Calu3 (cell line): ENCODE measurements at places on chromosomes 16 and 17. TPM values are rescaled to one million over a fixed set of nuclear protein-coding genes. Genes with fewer than 3 reads are reported as not detected.

Gene HID1
- total RNA-seq = 114 and 122 TPM in 2 replicates

DNA sequence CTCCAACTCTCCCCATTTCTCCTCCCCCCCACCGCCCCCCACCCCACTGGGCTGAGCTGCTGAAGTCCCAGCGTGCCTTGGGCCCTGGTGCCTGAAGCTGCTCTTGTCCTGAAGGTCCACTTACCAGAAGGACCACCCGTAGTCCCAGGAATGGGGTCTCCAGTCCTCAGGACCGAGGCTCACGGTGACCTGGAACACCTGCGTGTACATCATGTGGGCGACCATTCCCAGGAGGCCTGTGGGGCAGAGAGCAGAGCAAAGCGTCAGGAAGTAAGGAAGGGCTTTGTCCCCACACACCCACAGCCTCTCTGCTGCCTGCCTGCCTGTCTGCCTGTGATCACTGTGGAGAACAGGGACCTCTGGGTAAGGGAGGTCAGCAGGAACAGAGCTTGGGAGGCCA lies 218.7 kb downstream of the GSG1L start:
- H3K4me1 ChIP-seq = no peaks in the 10 kb centered on the region
- H3K27me3 ChIP-seq = peaks cover 85% of the 10 kb centered on the region
- H3K27ac ChIP-seq = no peak overlapping the region
- no peak overlapping the region for H3K4me3 ChIP-seq
- no peaks in the 10 kb centered on the region for H3K36me3 ChIP-seq
- DNase-seq = no peak

Gene ZP2
- not detected in 2 replicates for total RNA-seq

Gene WNT3
- total RNA-seq = 5.2 and 6.1 TPM in 2 replicates

DNA sequence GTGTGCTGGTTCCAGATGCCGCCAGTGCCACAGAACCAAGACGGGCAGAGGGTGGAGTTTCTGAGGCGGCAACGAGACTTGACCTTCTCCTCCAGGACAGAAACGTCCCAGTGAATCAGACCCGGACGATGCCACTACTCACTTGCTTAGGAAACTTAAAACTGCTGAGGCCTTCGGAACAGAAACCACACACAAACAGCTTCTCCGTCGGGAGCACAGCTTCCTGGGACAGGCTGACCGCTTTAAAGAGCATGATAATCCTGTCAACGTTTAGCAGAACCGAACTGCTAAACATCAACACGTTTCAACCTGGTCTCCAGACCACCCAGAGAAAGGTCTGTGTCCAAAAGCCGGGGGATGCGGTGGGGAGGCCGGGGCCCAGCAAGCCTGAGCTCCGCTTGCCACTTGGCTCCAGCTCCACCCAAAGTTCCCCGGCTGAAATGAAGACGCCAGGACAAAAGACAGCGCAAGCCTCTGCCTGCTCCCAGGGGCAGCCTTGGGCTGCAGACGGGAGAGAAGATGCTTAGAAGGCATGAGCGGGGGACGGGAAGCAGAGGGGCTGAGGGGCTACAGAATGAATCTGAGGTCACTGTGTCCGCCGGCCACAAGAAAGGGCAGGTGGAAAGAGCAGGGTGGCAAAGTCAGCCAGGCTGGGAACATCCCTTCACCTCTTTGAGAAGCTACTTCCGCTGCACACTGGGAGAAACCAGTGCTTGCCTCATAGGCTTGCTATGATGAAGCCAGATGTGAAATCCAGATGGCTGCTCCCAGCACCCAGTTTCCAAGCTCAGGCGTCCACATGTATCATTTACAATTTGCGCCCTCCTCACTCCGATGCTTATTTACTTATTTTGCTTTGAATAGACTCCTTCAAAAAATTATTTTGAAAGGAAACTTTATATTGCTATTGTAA lies 69.0 kb downstream of the MRM3 start:
- H3K27ac ChIP-seq = no peak overlapping the region
- H3K36me3 ChIP-seq = no peaks in the 10 kb centered on the region
- H3K4me3 ChIP-seq = no peak overlapping the region

DNA sequence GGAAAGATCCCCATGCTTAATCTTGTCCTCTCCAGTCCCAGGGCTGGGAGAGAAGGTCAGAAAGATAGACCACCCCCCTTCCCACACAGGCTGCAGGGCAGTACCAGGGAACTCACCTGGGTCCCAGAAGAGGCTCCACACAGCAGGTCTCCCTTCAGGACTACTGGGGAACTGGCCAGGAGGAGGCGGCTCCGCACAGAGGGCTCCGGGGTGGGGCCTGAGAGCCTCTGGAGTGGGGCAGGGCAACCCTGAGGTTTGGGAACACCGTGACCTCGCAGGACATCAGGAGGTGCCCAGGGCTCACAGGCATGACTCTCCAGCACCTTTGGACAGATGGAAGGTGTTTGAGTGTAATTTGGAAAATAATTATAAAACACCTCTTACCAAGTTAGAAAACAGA lies 11.0 kb downstream of the ABCA3 start:
- no peak overlapping the region for H3K27ac ChIP-seq
- no peak overlapping the region for H3K4me3 ChIP-seq
- H3K4me1 ChIP-seq = peaks cover 9% of the 10 kb centered on the region

DNA sequence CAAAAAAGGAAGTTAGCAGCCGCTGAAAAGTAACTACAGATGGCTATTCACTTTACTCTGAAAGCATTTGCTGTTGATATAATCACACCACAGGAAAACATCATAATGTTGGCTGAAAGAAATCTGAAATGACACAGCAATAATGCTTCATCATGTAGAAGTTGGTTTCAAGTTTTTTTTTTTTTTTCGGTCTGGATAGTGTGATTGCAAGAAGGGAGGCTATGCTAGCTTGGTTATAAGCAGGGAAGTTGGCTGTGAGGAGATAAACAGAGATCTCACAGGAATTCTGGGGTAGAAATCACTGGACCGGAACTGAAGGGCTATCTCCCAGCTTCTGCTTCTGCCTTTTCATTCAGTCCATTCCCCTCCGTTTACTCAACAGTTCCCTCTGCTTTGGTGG lies 57.9 kb downstream of the MYO1D start:
- H3K36me3 ChIP-seq = no peaks in the 10 kb centered on the region
- H3K27me3 ChIP-seq = no peaks in the 10 kb centered on the region
- no peak overlapping the region for H3K4me3 ChIP-seq
- H3K27ac ChIP-seq = peak overlapping the region; percentile 45
- peaks cover 20% of the 10 kb centered on the region for H3K4me1 ChIP-seq

Gene SYT17
- 10.6 and 16.6 TPM in 2 replicates for total RNA-seq

DNA sequence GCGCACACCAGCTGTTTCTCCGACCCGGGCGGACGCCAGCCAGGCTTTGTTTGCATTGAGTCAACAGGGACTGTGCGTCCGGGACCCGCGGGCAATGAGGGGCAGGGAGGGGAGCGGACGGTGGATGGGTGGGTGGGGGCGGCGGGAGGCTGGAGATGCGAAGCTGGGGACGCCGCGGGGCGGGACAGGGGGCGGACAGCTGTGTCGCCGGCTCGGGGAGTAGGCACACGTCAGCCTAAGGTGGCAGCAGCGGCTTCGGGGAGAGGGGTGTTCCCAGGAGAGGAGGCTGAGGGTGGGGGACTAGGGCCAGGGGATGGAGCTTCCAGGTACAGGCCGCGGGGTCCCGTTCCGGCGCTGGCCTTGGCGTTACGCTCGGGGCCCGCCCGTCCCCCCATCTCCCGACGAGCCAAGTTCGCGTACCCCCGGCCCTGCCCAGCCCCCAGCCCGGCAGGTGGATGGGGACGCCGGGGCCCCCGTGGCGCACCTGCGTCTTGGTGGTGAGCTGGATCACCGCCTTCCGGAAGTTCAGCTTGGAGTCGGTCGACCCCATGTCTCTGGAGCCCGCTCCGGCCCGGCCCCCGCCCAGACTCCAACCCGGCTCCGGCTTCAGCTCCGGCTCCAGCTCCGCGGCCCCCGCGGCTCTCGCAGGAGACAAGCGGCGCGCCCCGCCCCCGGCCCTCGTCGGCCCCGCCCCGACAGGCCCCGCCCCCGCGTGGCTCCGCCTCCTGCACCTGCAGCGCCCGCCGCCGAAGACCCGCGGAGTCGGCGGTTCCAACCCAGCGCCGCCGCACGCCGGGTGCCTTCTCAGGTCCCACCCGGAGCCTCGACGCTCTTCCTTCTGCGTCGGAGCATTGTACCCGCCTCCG lies at the start of gene HID1:
Gene HID1, minus strand, starts transcription at position 653 of the 866 bp plus-strand sequence. Its CDS starts 103 bp downstream, at position 550.
- peaks cover 47% of the 10 kb centered on the region for H3K36me3 ChIP-seq
- H3K4me1 ChIP-seq = peaks cover 38% of the 10 kb centered on the region
- peak; percentile 86 for DNase-seq
- no peaks in the 10 kb centered on the region for H3K27me3 ChIP-seq
- peak within 1 kb of the TSS; percentile 72 for H3K4me3 ChIP-seq
- H3K27ac ChIP-seq = peak within 1 kb of the TSS; percentile 76

DNA sequence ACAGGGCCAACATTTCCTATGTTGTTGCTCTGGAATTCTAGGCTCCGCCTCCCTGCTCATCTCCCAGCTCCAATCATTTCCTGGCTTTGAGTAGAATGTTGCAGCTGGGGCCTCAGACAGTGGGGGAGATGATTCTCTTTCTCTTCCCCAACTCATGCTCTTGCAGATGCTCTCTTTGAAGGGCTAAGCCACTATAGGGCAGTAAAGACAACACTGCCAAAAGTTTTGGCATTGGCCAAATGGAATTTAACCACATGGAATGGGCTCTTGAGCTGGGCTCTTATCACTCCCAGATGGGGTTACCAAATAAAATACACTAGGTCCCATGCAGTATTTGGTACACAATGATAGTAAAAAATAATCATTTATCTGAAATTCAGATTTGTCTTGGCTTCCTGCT lies 19.6 kb upstream of the EFCAB13 start:
- DNase-seq = no peak
- H3K4me1 ChIP-seq = peaks cover 45% of the 10 kb centered on the region
- peaks cover 8% of the 10 kb centered on the region for H3K36me3 ChIP-seq
- H3K27me3 ChIP-seq = peaks cover 32% of the 10 kb centered on the region

Gene COL1A1
- total RNA-seq = 5.5 and 9.4 TPM in 2 replicates

Gene EPOP
- 15.3 and 20.9 TPM in 2 replicates for total RNA-seq

- H3K27ac ChIP-seq = no peak overlapping the region
- no peak for DNase-seq
- H3K36me3 ChIP-seq = no peaks in the 10 kb centered on the region
- no peaks in the 10 kb centered on the region for H3K27me3 ChIP-seq
Observed at GRCh38 chr17:31724026-31724425, 135.0 kb downstream of the COPRS start.

DNA sequence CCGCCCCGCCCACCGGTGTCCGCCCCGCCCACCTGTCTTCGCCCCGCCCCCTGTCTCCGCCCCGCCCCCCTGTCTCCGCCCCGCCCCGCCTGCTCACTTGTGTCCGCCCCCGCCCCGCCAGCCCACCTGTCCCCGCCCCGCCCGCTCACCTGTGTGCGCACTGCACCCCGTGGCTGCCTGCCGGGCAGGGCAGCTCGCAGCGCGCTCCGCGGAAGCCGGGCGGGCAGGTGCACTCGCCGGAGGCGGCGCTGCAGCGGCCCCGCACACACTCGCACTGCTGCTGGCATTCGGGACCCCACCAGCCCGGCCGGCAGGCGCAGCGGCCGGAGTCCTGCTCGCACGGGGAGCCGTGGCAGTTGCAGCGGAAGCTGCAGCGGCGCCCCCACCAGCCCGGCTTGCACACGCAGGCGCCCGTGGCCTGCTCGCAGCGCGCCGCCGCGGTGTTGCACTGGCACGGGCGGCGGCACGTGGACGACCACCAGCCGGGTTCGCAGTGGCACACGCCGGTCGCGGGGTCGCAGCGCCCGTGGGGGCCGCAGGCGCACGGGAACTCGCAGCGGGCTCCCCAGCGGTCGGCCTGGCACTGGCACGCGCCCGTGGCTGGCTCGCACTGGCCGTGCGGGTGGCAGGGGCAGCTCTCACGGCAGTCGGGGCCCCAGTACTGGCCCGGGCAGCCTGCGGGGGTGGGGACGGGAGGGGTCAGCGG lies 2.1 kb downstream of the SCARF1 start:
- H3K4me3 ChIP-seq = peak overlapping the region; percentile 64
- no peaks in the 10 kb centered on the region for H3K27me3 ChIP-seq
- DNase-seq = peak; percentile 69
- H3K4me1 ChIP-seq = no peaks in the 10 kb centered on the region
- no peak overlapping the region for H3K27ac ChIP-seq
- H3K36me3 ChIP-seq = peaks cover 6% of the 10 kb centered on the region

Gene SCNN1G
- total RNA-seq = not detected in 2 replicates

Gene RDM1
- total RNA-seq = 6.2 and 6.5 TPM in 2 replicates

Gene ADAM11
- total RNA-seq = 0.57 and 1.2 TPM in 2 replicates

- H3K36me3 ChIP-seq = peaks cover 8% of the 10 kb centered on the region
- no peak overlapping the region for H3K4me3 ChIP-seq
- no peak for DNase-seq
- peaks cover 51% of the 10 kb centered on the region for H3K27me3 ChIP-seq
Observed at GRCh38 chr16:28280881-28281836, 11.2 kb upstream of the SBK1 start.

- H3K27ac ChIP-seq = no peak overlapping the region
- H3K4me3 ChIP-seq = no peak overlapping the region
- no peaks in the 10 kb centered on the region for H3K36me3 ChIP-seq
Observed at GRCh38 chr17:34861864-34862263, 99.4 kb downstream of the CCT6B start.

DNA sequence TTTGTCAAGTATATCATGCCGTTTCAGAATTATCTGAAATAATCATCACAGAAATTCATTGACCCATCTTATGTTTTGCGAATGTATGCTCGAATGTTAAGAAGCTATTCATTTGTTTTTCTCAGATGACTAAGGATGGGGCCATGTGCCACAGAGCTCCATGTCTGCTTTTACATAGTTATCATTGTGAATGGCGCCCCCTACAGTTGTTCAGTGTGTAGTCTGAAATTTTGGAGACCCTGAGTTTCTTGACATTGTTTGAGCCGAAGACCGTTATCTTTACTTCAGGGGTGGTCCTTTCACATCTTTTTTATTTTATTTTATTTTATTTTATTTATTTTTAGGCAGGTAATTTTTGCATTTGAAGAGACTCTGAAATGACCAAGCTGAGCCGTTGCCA lies 972.0 kb upstream of the RBFOX1 start:
- DNase-seq = no peak
- H3K36me3 ChIP-seq = no peaks in the 10 kb centered on the region
- no peak overlapping the region for H3K4me3 ChIP-seq
- no peak overlapping the region for H3K27ac ChIP-seq

Gene SLC16A5
- total RNA-seq = 124 and 187 TPM in 2 replicates

DNA sequence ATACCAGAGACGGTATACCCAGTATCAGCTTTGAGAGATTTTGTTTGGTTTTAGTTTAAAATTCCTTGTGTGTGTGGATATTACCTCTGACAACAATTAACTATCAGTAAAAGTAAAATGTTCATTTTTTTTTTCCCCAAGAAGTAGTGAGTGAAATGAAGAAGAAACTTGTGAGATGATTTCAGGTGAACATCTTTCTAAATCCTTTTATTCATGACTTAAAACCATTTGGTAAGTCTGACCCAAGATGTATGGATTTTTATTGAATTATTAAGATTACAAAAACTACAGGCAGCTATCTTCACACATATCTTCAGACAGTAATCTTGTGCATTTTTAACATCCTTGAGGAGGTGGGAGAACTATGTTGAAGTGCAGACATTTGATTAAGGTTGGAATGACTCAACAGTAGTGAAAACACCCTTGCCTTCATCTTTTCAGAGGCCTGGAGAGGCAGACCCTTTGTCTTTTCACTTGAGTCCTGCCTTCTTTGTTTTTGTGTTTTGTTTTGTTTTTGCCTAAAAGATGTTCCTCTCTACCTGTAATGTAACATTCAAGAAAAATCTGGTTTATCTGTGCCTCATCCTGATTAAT lies 240.3 kb upstream of the TBX2 start:
- no peak for DNase-seq
- H3K36me3 ChIP-seq = no peaks in the 10 kb centered on the region
- H3K27ac ChIP-seq = no peak overlapping the region
- H3K4me3 ChIP-seq = no peak overlapping the region

Gene ZFHX3
- 13.6 and 17.8 TPM in 2 replicates for total RNA-seq
